ENCODE measurements at places on chromosomes 12 and 14. TPM values are rescaled to one million over a fixed set of nuclear protein-coding genes. Genes with fewer than 3 reads are reported as not detected.

Gene ART4
- total RNA-seq: 0.09 TPM

Gene CLEC6A
- total RNA-seq: not detected

- no peak for DNase-seq
Observed at GRCh38 chr12:58502841-58503240, 417.5 kb downstream of the LRIG3 start.

Gene CPSF2
- total RNA-seq: 17.1 TPM

DNA sequence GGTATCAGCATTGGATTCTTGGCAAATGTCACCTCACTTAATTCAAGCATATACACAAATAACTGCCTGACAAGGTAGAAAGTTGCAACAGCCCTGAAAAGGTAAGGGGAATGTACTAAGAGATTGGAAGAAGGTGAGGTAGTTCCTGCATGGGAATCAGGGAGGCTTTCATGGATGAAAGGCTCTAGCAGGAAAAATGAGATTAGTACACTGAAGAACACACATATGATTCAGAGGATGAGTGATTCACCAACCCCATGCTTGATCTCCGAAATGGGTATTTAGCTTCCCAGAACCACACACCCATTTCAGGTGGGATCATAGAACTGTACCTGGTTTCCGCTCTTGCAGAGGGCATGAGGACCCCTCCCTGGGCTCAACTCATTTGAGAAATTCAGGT, 65.8 kb downstream of the PAH start:
- no peak for DNase-seq

DNA sequence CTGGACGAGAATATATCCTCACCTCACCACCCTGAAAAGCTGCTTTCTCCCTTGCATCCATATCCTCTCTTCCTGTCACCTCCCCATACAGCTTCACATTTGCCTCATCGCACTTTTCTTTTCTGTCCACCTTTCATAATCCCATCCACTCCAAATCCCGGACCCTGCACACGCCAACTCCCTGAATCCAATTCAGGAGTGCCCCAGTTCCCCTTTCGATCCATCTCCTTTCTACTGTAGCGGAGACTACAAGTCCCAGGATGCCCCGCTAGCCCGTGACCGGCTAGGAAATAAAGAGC, 2.5 kb downstream of the TMEM253 start:
- DNase-seq: no peak

Gene NRXN3
- total RNA-seq: 92.6 TPM

Gene KLHL33
- total RNA-seq: 0.18 TPM

DNA sequence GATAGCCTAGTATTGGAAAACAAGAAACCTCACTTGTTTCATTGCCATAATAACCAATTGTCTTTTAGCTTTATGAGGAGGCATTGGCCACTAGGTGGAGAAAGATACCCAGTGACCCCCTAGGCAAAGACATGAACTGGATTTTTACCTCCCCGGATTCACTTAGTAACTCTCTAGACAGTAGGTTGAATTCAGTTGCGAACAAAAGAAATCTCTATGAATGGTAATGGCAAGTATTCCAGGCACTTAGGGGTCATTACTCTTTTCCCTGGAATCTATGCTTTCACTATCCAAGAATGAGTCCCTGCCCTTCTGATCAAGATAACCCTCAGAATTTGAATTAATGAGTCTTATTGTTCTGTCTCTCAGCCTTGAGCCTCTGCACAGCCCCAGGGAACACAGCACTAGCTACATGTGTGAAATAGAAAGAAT, 29.5 kb upstream of the RHOJ start:
- peak; percentile 62 for DNase-seq

- DNase-seq: no peak
Observed at GRCh38 chr12:111585690-111586089, 13.4 kb downstream of the ATXN2 start.

- DNase-seq: no peak
Observed at GRCh38 chr14:64826845-64827244, 52.9 kb downstream of the SPTB start.

Gene HOXC5
- total RNA-seq: not detected

Gene ARF3
- 49.6 TPM for total RNA-seq

DNA sequence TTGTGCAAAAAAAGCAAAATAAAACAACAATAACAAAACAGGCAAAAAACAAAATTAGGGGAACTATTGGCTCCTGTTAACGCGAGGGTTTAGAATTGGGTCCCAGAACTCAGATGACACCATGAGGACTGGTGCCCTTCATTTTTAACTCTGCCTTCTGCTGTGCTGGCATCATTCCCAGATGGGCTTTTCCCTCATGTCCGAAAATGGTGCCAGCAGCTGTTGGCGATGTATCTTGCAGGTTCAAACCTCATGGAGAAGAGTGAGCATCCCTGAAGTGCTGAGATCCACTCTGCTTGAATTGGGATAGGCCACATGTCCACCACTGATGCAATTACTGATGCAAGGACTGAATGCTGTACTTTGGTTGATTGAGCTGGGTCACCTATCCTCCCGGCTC, 61.1 kb downstream of the MYRFL start:
- DNase-seq: peak; percentile 68

DNA sequence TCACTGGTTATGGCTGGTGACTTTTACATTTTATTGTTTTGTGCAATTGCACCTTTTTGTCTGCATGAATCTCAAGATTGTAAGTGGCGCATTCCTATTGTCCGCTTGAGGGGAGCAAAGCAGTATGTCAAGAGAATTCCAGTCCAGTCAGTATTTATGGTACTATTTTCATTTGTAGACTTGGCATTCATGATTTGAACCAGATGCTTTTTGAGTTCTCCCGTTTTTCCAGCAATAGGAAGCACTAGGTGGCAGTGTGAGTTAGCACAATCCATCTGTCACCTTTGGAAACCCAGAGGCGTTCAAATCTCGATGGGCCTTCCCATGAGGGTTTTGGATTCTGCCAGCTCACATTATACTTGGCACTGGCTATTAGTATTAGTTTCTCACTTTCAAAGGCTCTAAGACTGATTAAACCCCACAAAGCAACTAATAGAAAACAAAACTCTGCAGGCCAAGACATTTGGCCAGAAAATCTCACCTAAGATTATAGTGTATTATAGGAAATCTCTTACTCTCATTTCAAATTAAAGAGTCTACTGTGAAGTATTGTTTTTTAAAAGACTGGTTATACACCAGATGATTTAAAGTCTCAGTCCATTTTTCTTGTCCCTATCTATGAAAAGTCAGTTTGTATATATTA, 2.2 kb downstream of the DACT1 start:
- peak; percentile 81 for DNase-seq

GRCh38 chr12:89874146-89874545, 165.5 kb upstream of the ATP2B1 start:
- DNase-seq: no peak

DNA sequence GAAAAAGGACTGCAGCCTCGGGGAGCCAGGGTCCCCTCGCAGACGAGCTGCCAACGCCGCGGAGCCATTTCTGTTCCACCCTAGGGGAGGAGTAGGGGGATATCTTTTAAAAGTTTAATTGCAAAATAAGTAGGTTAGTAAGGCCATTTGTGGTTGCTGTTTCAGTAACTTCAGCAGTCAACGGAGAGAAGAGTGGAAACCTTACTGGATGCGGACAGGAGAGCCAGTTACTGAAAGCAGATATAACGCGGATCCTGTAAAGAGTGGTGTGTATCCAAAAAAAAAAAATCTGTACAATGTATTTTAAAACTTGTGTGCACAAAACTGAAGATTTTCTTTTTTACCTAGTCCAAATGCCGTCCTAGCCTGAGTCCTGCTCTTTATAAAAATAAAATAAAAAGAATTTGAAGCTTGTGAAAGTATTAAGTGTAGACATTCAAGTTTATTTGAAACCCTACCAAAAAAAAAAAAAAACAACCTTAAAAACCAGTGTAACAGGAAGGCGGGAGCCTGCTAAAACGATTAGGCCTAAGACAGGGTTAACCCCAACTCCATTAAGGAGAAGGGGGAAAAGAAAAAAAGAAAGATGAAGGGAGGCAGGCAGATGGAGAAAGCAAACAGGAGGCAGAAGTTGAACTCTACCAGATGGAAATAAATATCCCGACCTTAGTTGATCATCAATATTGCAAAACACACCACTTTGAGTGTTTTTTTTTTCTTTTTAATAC, 1.0 kb upstream of the BTG1 start:
- DNase-seq: no peak

DNA sequence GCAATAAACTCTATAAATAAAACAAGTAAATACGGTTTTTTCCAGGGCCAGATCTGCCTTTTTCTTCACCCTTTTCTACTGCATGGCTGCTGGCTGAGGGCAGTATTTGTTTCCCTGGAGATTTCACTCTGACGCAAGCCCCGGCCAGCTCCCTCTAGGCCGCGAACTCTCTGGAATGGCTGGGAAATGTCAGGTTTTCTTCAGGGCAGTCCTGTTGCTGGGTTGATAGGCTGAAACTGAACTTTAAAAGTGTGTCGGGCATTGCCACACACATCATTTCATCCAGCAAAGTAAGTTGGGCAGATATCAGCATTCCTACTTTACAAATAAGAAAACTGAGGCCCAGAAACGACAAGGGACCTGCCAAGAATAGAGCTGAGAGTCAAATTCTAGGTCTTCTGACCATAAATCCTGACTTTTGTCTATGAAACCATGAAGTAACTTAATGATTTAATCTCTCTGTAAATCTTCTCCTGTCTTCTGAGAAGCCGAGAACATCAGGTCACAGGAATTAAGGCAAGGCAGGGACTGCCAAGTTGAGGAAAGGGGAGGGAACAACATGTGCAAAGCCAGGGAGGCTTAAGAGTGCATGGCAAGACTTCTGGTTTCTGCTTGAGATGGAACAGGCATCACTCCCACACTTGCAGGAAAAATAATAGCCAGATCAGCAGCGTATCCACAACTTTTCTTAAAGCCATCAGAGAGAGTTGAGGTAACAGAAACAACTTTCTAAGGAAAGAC, 205.0 kb upstream of the CCDC196 start:
- DNase-seq: no peak

Gene TMED10
- total RNA-seq: 111 TPM

DNA sequence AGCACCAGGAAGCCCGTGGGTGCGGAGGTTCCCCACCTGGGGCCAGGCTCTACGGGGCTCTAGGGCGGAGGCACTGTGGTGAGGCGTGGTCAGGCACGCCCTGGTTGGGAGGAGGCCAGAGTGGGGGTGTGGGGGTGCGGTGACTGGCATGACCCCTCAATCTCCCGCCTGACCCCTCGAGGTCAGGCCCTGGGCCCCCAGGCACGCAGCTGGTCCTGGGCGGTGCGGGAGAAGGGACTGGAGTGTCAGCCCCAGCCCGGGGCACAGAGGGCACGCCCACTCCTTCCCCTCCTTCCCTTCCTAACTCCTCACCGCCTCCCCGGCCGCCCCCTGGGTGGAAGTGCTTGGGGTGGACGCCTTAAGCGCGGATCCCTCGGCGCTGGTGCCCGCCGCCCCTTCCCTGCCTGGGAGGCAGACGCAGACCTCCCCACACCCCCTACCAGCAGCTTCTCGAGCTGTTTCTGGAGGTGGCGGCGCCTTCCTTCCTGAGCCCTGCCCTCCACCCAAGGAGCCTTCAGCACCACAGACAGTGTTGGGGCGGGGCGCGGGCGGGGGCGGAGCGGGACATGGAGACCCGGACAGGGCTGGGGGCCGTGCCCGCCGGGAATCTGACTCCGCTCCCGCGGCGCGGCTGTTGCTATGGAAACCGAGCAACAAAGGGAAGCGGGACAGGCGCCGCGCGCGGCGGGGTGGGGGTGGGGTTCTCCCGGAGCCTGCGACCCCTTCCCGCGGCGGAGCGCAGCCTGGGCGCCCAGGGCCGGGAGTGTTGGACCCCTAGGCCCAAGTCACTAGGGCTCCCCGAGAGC, 741 bp upstream of the CRIP2 start:
- DNase-seq: no peak

GRCh38 chr12:116455540-116456329, 103.4 kb upstream of the MAP1LC3B2 start:
- no peak for DNase-seq

DNA sequence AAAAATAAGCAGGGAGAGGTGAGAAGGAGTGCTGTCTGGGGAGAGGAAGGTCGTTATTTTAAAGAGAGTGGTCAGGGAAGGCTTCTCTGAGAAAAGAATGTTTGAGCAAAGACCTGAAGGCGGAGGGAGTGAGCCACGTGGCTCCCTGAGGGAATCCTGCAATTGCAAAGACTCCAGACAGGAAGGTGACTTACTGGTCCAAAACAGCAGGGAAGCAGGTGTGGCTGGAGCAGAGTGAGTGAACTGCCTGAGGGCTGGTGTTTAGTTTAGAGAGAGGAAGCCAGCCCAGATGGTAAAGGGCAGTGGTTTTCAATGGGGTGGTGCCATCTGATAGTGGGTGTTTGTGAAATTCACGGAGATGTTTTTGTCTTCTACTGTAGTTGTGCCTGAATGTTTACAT, 58.8 kb upstream of the LTA4H start:
- DNase-seq: no peak

DNA sequence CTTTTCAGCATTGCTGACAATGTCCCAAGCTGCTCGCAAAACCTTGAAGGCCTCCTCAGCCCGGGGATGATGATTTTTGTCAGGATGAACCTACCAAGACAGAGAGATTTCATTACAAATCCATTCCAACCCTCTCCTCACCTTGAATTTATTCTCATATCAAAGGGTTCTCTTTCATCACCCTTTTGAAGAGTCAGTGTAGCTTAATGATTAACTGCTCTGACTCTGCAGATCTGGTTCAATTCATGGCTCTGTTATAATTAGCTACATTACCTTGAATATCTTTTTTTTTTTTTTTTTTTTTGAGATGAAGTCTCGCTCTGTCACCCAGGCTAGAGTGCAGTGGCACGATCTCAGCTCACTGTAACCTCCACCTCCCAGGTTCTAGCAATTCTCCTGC, 5.6 kb downstream of the ORMDL2 start:
- DNase-seq: no peak

GRCh38 chr12:65853489-65854157, 29.3 kb downstream of the HMGA2 start:
- DNase-seq: no peak
